NCI-H146 (cell line): ENCODE measurements at places on chromosomes 11 and 22.
A peak's percentile ranks its signal among the peaks of the same experiment; 100 is the strongest.

DNA sequence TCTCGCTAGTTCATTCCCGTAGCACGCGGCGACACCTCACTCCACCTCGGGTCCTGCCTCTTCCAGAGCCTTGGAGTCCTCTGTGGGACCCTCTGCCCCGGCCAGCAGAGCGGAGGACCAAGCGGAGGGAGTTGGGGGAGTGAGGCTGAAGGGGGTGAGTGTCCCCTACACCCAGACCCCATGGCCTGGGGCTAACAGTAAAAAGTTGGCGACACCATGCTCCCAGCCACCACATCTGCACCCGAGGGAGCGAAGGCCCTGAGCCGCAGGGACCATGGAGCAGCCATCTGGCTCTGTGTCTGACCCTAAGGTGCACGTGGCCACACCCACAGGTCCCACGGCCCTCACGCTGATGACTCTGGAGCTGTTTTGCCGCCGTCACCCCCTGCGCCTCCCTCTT is 293.8 kb downstream of the BRD1 start:
- no peak for DNase-seq

GRCh38 chr11:9120664-9121468 is 29.5 kb upstream of the SCUBE2 start:
- peak; percentile 5 for DNase-seq

- peak; percentile 58 for DNase-seq
Observed at GRCh38 chr22:32985899-32986765, 72.0 kb downstream of the SYN3 start.

DNA sequence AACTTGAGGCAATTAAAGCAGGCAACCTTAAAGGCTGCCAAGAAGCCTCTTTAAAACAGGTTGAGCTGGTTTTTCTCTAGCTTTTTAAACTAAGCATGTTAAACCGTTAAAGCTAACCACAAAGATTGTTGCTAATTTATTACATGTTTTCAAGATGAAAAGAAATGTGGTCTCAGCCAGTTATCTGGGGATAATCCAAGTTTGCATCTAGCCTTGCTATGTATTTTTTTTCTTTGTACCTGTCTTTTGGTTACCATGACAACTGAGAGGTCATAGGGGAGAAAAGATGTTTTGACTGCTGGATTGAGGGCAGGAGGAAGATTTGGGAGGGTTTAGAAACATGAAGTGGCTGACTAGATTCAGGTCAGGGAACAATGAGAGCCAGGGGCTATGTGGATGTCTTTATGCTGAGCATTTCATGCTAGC is 19.2 kb upstream of the PGM2L1 start:
- DNase-seq = peak; percentile 13

DNA sequence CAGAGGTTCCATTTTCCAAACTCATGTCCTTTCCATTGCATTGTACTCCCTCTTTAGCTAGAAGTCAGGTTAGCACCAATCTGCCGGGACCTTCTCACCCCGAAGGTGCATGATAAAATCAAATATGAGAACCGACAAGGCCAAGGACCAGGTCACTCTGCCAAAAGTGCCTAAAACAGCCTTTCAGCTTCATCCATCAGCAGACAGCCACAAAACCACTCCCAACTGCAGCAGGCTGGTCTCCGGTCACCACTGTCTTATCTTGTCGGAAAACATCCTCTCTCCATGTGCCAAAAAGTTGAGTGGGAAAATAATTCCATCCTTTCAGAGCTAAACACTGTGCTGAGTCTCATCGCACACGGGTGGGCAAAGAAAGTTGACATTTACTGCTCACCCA is 1.4 kb downstream of the PI4KA start:
- no peak for DNase-seq

DNA sequence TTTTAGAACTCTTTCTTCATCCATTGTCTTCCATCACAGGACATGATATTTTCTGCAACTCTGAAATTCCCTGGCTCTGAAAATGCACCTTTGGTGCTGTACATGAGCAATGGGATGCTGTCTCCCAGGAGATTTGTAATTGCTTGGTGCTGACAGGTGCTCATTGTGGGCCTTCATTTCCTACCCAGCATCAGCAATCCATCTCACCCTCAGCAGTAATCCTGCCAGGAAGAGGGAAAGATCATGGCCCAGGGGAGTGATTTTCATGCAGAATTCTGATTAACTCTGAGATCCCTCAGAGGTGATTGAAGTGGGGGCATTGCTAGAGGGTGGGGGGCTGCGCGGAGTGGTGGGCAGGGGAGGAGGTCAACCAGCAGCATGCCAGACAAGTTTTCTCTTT is 651.7 kb downstream of the NELL1 start:
- peak; percentile 3 for DNase-seq

GRCh38 chr11:3094223-3094824 is 37.1 kb upstream of the CARS1 start:
- DNase-seq = no peak

DNA sequence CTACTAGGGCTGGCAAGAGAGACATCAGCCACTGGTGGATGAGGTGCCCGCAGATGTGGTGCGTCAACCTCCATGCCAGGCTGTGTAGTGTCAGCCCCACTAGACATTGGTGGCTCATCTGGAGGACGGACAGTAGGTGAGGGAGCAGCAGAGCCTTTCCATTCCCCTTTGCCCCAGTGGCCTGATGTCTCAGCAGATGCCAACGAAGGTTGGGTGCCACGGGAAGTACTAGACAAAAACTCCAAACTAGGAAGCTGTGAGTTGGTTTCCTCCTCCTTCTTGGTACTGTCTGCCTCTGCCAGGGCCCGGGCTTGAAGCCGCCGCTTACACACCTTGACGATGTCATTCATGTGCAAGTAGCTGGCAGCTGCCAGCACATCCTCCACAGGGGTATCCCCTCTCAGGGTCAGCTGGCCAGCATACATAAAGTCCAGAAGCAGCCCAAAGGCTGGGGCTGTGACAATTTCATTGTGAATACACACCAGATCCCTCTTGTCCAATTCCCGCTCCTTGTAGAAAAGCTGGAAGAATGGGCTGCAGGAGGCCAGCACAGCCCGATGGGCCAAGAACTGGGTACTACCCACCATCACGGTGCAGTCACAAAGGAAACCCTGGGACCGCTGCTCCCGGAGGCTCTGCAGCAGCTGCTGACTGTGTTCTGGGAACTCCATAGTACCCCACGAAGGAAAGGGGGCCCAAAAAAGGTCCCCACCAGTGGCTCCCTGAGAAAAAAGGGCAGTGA is 795 bp downstream of the ZBTB3 start:
- no peak for DNase-seq

DNA sequence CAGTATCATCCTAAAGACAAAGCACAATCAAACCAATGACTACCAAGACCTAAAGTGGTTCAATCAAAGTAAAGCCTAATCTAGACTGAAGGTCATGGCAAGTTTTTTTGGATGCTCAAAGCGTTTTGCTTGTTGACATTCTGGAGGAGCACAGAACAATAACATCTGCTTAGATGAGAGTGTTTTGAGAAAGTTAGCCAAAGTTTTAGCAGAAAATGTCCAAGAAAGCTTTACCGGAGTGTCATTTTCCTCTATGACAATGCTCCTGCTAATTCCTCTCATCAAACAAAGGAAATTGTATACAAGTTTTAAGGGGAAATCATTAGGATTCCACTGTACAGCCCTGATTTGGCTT is 256.9 kb upstream of the FAT3 start:
- DNase-seq = no peak

DNA sequence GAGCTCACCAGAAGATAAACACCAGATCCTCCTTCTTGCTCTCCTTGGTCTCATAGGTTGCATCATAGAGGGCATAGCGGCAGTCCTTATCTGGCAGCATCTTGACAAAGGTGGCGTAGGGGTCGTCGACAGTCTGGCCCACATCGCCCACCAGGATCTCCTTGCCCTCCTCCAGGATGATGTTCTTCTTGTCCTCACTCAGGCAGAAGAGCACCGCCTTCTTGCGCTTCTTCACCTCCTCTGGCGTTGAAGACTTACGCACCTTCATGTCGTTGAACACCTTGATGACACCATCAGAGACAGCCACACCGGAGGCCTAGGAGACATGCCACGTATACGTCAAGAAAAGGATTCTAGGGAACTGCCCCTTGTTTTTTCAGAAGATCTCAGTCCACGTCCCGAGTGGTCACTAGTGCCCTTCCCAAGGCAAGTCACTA is 2.0 kb downstream of the CFL1 start:
- DNase-seq = no peak

GRCh38 chr22:49862496-49862776 is 8.8 kb downstream of the ZBED4 start:
- DNase-seq = no peak

DNA sequence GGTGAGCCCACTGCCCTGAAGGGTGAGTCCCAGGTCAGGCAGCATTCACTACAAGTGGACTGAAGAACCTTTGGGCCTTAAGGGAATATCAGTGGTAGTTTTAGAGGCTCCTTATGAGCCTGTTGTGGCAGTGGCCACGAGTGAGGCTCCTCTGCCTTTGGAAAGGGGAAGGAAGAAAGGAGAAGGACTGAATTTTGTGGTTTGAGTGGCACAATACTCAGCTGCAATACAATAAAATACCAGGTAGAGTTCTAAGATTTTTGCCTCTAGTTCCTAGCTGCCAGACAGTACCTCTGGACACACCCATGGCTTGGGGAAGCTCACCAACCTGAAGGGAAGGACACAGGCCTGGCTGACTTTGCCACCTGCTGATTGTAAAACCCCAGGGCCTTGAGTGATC is 260.9 kb downstream of the DYNC2H1 start:
- DNase-seq = no peak

DNA sequence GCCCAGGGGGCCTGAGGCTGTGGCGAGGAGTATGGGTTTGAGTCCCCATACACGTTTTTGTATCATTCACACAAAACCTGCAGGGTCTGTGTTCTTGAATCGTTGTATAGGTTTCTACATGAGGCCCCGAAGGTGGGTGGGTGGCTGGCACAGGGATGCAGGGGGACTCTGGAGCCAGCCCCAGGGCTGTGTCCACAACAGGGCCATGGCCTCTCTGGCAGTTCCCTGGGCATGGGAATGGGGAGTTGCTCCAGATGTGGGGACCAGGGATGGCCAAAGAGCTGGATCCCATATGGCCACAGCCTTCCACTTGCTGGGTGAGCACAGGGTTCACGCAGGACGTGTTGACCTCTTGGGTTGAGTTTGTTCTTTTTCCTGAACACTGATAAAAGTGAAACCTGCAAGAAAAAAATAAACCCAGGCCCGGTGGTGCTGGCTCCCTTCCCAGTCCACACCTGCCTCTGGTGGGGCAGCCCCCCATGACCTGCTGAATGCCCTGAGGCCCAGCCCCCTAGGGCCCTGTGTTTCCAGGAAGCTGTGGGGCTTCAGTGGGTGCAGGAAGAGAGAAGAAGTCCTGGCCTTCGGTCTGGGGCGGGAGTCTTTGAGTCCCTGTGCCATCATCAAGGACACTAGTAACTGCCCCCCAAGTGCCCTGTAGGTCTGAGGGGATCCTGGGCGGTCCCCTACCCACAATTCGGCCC is 16.1 kb downstream of the MYRF start:
- no peak for DNase-seq

- DNase-seq = no peak
Observed at GRCh38 chr11:107439586-107440167, 17.9 kb downstream of the CWF19L2 start.

- DNase-seq = no peak
Observed at GRCh38 chr22:49702068-49702397, 125.6 kb downstream of the BRD1 start.

DNA sequence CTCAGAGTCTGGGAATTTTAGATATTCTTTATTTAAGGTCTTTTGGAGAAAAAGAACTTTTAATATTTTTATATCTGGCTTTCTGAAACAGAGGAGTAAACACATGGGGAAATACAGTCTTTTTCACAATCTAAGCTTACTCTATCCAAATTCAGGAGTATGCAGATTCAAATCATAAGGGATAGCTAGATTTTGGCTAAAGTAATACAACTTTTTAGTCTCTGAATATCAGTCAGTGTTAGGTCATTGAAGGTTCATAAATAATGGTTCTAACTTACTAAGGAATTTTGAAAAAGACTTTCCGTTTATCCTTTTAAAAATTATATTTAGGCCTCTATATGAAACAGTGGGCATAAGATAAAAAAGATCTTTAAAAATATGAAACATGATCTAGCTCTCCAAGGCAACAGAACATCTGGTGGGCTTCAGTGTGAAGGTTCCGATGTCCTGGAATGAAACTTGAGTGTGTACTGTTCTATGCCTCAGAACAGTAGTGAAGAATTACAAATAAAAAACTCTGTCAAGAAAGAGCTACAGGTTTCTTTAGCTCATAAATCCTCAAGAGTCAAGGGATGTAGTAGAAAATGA is 165.2 kb upstream of the PDGFD start:
- no peak for DNase-seq

GRCh38 chr11:7688238-7688826 is 15.0 kb upstream of the CYB5R2 start:
- no peak for DNase-seq

GRCh38 chr11:95103701-95104100 is 14.1 kb downstream of the ENDOD1 start:
- no peak for DNase-seq

GRCh38 chr11:111336582-111337256 is 38.4 kb downstream of the POU2AF3 start:
- peak; percentile 28 for DNase-seq
